A549 treated with Mapracorat at 1 μM for 4 hours (cell line): ENCODE measurements at places on chromosomes 3 and 15. TPM values are rescaled to one million over a fixed set of nuclear protein-coding genes. Genes with fewer than 3 reads are reported as not detected.

TBC1D23 gene
- total RNA-seq, result 11.1 to 13.7 TPM (median 12.8 TPM) in 5 replicates

CYB561D2 gene
- 14.1 to 20.6 TPM (median 20.1 TPM) in 5 replicates for total RNA-seq

OR5K4 gene
- total RNA-seq, result not detected in 5 replicates

DPPA4 gene
- not detected in 5 replicates for total RNA-seq

VGLL3 gene
- total RNA-seq, result 5.1 to 15.1 TPM (median 9.3 TPM) in 5 replicates

FBXO40 gene
- not detected in 5 replicates for total RNA-seq

AEN gene
- total RNA-seq, result 73.3 to 92.4 TPM (median 86.6 TPM) in 5 replicates

CD200 gene
- total RNA-seq, result not detected in 5 replicates

KLF15 gene
- total RNA-seq, result 0.42 to 0.56 TPM (median 0.43 TPM) in 5 replicates

RUBCN gene
- total RNA-seq, result 8.0 to 10.2 TPM (median 8.6 TPM) in 5 replicates

RBPMS2 gene
- total RNA-seq, result 6.6 to 9.4 TPM (median 8.3 TPM) in 5 replicates

ECE2 gene
- not detected in 5 replicates for total RNA-seq

KBTBD13 gene
- total RNA-seq, result not detected in 5 replicates

POU1F1 gene
- not detected in 5 replicates for total RNA-seq

CCDC9B gene
- total RNA-seq, result 17.1 to 25.1 TPM (median 20.2 TPM) in 5 replicates

TRIM69 gene
- total RNA-seq, result 4.2 to 6.8 TPM (median 5.1 TPM) in 5 replicates

INAFM2 gene
- 5.2 to 6.8 TPM (median 6.4 TPM) in 5 replicates for total RNA-seq

CHAC1 gene
- 4.4 to 8.2 TPM (median 6.1 TPM) in 5 replicates for total RNA-seq

CYP1A2 gene
- not detected in 5 replicates for total RNA-seq

SPINT1 gene
- 0.59 to 1.2 TPM (median 0.91 TPM) in 5 replicates for total RNA-seq

INSYN1 gene
- 0.95 to 3.1 TPM (median 1.4 TPM) in 5 replicates for total RNA-seq

KIF15 gene
- total RNA-seq, result 7.5 to 10.8 TPM (median 8.1 TPM) in 5 replicates

STAC gene
- 1.6 to 3.0 TPM (median 2.2 TPM) in 5 replicates for total RNA-seq

RPL32 gene
- total RNA-seq, result 2,272 to 2,528 TPM (median 2,363 TPM) in 5 replicates

IL16 gene
- total RNA-seq, result 0.53 TPM in 1 of 5 replicates, not detected in the others

FBXL2 gene
- total RNA-seq, result 5.5 to 8.3 TPM (median 7.5 TPM) in 5 replicates

CAND2 gene
- 0.35 to 0.52 TPM (median 0.49 TPM) in 5 replicates for total RNA-seq

HEMK1 gene
- 4.0 to 7.5 TPM (median 5.8 TPM) in 5 replicates for total RNA-seq

NAA50 gene
- total RNA-seq, result 137 to 161 TPM (median 148 TPM) in 5 replicates

NMB gene
- total RNA-seq, result 14.6 to 26.0 TPM (median 22.8 TPM) in 5 replicates

CCK gene
- total RNA-seq, result 1.2 to 2.7 TPM (median 2.3 TPM) in 5 replicates

ARHGAP31 gene
- total RNA-seq, result 0.74 to 1.5 TPM (median 1.00 TPM) in 5 replicates

STAB1 gene
- total RNA-seq, result 0.05 to 0.16 TPM (median 0.08 TPM) in 3 of 5 replicates, not detected in the others

U2SURP gene
- total RNA-seq, result 72.8 to 105 TPM (median 85.4 TPM) in 5 replicates

SMCO1 gene
- not detected in 5 replicates for total RNA-seq

CAV3 gene
- not detected in 5 replicates for total RNA-seq

ARGFX gene
- not detected in 5 replicates for total RNA-seq

PLIN1 gene
- 0.06 to 0.17 TPM (median 0.14 TPM) in 4 of 5 replicates, not detected in the other for total RNA-seq
